ENCODE measurements at places on chromosomes 6 and 20.

DNA sequence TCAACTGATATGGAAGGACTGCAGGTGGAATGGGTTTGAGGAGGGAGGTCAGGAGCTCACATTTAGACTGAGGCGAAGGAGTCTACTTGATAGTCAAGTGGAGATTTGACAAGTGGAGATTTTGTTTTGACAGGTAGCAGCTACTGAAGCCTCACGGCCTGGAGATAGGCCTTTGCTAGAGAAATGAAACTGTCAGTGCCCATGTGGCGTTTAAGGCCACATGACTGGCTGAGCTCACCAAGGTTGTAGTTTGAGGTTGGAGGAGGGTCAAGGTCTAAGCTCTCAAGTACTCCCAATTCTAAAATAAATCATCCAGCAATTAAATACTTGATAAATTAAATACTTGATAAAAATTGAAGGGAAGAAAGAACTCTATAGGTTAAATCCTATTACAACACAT is 80.1 kb upstream of the C6orf118 start:
- no peak for DNase-seq

DNA sequence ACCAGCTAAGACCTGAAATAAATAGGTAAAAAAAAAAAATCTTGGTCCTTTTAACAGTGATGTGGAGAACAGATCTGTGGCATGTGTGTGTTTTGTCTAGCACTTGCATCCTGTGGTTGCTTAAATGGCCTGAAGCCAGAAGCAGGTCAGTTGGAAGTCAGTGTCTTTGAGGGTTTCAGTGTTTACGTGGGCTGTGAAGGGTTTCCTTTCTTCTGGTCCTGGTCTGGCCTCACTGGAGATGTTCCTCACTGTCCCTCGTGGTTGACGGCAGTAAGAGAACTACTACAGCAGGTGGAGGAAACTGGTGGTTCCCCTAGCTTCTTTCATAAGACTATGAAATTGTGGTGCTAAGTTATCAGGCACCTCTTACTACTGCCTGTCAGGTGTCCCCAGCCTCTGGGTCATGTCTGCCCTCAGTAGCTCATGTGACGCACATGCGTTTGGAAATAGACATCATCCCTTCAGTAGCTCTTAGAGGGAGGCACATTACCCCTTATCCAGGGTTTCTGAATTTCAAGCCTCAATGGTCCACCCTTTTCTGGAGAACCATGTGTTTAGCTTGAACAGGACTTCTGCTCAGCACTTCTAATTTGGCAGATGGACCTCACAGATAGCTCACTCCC is 59.4 kb upstream of the SCP2D1 start:
- DNase-seq, result no peak

- no peak for DNase-seq
These were observed 180.0 kb downstream of the HS3ST5 start for GRCh38 chr6:114162691-114163347.

- no peak for DNase-seq
These were observed 13.2 kb downstream of the DIDO1 start for GRCh38 chr20:62913043-62913630.

DNA sequence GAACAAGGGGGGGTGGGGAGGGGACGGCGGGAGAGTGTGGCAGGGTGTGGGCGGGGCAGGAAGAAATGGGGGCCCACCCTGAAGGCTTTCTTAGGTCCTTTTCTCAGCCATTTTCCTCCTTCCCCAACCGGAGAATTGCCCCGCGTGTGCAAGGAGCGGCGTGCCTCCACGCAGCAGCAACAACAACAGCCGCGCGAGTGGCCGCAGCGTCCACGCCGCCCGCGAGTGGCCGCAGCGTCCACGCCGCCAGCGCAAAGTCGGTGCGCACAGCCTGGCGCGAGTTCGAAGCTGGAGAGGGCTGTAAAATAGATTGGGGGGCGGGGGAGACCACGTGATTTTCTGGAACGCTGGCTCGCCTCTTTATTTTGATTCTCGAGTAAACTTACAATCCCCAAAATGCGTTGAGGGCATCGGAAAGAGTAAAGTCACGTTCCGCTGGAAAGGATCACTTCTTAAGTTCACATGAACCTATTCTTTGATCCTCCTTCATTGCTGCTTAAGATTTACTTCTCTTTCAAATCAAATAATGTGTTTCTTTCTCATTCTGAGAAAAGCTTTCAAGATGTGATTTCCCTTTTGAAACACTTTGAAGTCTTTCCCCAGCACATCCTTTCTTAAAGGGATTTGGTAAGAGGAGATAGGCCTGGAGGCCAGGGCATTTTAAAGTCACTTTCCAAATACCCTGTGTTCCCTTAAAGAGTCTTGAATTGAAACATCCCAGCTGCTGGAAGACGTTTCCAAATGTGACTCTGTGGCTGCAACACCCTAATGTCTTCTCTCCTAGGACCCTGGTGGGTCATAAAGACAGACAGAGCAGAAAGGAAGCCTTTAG is 66.7 kb upstream of the ZNF217 start:
- no peak for DNase-seq

- no peak for DNase-seq
These were observed 725.7 kb upstream of the FLRT3 start for GRCh38 chr20:15063081-15063480.

DNA sequence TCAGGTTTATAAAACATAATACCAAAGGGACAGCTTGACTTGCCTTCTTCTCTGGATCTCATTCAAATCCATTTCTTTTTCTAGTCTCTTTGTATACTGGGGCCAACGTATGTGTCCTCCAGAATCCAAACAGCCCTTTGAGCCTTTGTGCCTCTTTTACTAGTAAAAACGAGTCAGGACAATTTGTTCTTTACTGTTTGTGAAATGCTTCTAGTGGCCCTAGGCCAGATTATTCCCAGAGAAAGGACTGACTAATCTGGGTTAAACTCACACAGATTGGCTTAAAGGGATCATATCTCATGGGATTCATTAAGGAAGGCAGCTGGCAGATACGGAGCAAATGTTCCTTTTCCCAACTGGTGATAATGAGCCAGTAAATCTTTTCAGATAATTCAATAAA is 32.1 kb upstream of the MANEA start:
- no peak for DNase-seq

DNA sequence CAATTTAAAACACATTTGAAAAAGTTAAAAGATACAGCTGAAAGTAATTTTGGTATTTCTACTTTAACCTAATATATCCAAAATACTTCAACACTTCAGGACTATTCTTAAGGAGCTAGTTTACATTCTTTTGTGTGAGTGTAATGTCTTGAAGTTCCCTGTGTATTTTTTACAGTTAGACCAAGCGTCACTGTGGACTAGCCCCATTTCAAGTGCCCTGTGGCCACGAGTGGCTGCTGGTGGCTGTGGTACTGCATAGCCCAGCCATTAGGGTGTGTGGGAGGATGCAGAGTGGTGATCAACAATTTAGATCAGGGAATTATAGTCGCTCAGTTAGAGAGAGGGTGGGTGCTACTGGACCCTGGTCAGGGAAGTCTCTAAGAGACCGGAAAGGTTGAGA is 869 bp upstream of the CST5 start:
- no peak for DNase-seq

- no peak for DNase-seq
These were observed 12.2 kb downstream of the FILIP1 start for GRCh38 chr6:75481394-75481793.

- no peak for DNase-seq
These were observed 16.5 kb upstream of the PCSK2 start for GRCh38 chr20:17210387-17210786.

Measured in esophagus squamous epithelium (tissue), 5 donors.